ENCODE measurements at places on chromosomes 11 and 22.

- DNase-seq: no peak
These were observed 79.7 kb upstream of the HORMAD2 start for GRCh38 chr22:30000566-30000965.

DNA sequence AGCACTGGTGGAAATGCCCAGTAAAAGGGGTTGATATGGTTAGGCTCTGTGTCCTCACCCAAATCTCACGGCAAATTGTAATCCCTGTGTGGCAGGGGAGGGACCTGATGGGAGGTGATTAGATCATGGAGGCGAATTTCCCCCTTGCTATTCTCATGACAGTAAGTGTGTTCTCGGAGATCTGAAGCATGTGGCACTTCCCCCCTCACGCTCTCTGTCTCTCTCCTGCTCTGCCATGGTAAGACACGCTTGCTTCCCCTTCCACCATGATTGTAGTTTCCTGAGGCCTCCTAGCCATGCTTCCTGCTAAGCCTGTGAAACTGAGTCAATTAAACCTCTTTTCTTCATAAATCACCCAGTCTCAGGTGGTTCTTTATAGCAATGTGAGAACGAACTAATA is 37.4 kb downstream of the PACSIN2 start:
- no peak for DNase-seq

DNA sequence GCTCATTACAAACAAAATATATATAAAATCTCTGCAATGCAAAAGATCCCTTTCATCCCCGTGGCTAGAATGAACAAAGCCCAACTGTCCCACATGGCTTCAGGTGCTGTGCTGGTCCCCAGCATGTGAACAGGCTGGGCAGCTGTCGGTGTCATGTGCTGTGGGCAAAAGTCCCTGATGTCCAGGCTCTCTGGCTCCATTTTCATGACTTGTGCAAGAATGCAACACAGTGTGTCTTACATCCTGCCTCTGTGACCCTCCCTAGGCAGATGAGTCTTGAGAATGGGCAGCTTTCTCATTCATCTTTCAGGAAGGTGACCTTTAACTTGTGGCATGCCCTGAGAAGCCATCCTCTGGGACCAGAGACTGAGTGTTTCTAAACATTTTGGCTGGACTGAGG is 14.5 kb downstream of the GUCD1 start:
- no peak for DNase-seq

GRCh38 chr11:64132191-64132771 is 33.6 kb downstream of the MACROD1 start:
- no peak for DNase-seq

GRCh38 chr11:17012712-17013547 is 1.3 kb downstream of the PLEKHA7 start:
- DNase-seq: no peak

- no peak for DNase-seq
These were observed 118.3 kb upstream of the NAV2 start for GRCh38 chr11:19594326-19594725.

GRCh38 chr11:118791961-118792569 is 1.1 kb upstream of the DDX6 start:
- peak; percentile 41 for DNase-seq

DNA sequence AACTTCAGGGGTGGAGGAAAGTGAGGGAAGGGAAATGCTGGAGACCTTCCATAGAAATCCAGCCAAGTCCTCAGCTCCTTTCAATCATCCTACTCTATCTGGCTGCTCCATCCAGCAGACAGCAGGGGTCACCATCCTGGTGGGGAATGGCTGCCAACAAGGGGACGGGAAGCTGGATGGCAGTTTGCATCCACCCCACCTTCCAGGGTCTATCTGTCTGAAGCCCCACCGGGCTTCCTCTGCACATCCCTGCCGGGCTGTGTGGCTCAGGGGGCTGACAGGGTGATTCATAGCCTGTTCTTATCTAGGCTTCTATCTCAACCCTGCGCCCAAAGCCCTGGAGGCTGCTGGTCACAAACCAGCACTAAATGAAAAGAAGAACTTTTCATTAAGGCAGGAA is 1.1 kb downstream of the SYTL2 start:
- no peak for DNase-seq

- no peak for DNase-seq
These were observed 35.9 kb downstream of the KIAA0930 start for GRCh38 chr22:45204819-45205218.

DNA sequence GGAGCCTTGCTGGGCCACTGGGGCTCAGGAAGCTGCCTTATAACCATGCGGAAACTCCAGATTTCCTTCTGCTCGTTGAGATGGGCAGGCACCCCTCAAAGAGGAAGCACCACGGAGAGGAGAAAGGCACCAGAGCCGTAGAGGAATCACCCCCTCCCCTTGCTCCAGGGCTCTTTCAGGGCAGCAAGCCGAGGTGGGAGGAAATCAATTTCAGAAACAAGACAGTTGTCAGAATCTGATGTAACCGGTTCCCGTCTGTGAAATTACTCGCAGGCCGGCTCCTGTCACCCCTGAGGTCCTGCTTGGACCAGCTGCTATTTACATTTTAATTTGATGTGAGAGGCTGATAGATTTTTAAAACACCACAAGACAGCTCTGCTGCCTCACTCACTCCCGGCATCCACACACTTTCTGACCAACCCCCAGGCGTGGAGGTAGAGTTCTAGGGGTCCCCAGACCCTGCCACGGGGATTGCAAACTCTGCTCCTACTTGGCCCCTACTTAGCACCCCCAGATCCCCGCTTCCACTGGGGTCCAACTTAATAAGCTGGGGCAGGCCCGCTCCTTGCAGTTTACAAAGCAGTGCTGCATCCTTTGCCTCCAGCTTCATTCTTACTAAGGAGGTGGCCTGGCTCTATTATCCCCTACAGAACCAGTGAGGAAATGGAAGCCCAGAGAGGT is 162.5 kb downstream of the CEP164 start:
- no peak for DNase-seq

DNA sequence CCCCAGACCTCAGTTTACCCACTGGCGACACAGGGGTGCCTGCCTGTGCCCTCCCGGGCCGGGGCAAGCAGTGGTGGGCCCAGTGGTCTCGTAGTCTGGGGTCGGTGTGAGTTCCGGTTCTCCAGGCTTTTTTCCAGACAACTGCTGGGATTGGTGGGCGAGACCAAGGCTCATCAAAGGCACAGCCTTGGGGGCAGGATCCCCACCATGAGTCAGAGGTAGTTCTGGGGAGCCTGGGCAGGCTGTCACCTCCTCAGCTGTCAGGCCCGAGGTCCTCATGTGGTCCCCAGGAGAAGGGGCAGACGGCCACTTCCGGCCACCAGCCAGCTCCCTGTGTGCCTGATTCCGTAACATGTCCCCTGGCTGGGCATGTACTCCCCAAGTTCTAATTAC is 827 bp upstream of the MUC2 start:
- DNase-seq: no peak

GRCh38 chr11:46906609-46907041 is 11.7 kb downstream of the LRP4 start:
- DNase-seq: no peak

- no peak for DNase-seq
These were observed 913.4 kb upstream of the RAG2 start for GRCh38 chr11:37511425-37511933.

DNA sequence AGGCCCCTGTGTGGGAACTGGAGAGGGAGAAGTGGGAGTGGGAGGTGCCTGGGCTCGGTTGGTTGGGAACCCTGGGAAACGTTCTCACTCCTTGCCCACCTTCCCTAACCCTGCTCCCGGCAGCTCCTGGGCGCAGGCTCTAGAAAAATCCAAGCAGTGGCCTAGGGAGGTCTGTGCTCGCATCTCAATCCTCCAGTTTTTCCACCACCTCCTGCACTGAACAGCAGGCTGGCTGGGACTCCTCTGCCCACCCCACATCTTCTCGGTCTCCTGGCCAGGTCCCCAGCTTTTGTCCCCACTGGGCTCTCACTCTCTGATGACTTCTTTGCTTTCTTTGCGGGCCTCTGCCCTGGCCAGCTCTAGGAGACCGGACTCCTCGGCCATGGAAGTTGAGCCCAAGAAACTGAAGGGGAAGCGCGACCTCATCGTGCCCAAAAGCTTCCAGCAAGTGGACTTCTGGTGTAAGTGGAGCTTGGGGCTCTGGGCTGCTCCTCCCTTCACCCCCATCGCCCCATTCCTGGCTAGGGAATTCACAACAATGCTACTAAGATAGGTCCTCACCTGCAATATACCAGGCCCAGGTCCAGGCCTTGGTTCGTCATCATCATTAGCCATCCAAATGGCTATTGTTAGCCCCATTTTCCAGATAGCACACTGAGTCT is 35.6 kb downstream of the PRDM11 start:
- DNase-seq: no peak

DNA sequence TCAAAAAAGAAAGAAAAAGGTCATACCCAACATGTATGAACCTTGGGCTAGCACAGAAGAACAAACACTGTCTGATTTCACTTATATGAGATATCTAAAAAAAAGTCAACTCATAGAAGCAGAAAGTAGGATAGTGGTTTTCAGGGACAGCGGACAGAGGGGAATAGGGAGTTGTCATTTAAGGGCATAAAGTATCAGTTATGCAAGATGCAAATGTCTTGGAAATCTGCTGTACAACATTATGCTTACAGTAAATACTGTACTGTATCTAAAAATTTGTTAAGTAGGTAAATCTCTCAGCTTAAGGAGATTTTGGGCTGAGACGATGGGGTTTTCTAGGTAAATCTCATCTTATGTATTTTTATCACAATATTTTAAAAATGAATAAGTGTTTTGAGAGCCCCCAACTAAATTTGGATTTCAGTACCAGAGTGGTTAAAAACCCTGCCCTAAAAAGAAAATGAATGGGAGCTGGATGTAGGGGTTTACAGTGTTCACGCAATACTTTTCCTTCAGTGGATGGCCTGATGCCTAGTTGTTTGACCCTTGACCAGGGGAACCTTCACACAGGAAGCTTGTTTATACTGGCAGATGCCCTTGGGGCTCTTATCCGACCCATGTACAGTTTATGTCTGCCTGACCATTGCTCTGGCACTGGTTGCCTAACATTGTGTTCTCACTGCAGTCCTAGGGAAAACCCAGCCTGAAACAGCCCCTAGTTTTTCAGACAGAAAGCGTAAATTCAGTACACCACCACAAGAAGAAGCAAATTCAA is 34.8 kb downstream of the SLC22A9 start:
- no peak for DNase-seq

DNA sequence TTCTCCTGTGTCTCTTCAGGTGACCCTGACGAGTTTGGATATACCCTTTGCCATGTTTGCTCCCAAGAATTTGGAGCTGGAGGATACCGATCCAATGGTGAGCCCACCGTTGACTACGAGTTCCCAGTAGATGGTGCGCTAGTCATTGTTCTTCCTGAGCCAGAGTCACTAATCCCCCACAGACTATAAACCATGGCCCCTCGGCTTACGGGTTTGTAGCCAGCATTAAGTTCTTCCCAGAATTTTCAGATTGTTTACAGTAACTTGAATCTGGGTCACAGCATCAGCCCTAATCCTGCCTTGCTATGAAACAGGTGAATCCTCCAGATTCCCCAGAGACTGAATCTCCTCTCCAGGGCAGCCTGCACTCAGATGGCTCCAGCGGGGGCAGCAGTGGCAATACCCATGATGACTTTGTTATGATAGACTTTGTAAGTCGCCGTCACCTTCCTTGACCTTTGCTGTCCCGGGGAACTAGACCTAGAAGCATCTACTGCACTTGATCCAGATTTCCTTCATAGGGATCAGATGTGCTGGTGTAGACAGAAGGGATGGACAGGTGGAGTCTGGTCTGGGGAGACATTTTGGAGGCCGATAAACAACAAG is 31.8 kb downstream of the ARHGAP1 start:
- DNase-seq: no peak

- no peak for DNase-seq
These were observed 15.1 kb upstream of the EFCAB6 start for GRCh38 chr22:43827003-43827735.

GRCh38 chr11:27208846-27209245 is 154.2 kb downstream of the CCDC34 start:
- DNase-seq: no peak

DNA sequence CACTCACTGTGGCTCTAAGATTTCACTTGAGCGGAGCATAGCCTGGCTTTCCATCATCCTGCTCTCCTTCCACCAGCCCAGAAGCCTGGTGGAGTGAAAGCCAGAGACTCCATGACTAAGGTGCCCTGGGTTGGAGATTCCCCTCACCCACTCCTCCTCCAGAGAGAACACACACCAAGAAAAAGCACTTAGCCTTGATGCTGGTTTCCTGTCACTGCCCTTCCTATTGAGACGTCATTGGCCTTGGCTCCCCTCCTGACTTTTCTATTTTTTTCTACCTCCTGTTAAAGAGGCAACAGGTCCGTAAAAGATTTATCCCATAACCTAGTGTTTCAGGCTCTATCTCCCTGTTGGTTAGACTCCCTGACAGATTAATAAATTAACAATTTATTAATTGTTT is 38.5 kb upstream of the APLNR start:
- DNase-seq: no peak

DNA sequence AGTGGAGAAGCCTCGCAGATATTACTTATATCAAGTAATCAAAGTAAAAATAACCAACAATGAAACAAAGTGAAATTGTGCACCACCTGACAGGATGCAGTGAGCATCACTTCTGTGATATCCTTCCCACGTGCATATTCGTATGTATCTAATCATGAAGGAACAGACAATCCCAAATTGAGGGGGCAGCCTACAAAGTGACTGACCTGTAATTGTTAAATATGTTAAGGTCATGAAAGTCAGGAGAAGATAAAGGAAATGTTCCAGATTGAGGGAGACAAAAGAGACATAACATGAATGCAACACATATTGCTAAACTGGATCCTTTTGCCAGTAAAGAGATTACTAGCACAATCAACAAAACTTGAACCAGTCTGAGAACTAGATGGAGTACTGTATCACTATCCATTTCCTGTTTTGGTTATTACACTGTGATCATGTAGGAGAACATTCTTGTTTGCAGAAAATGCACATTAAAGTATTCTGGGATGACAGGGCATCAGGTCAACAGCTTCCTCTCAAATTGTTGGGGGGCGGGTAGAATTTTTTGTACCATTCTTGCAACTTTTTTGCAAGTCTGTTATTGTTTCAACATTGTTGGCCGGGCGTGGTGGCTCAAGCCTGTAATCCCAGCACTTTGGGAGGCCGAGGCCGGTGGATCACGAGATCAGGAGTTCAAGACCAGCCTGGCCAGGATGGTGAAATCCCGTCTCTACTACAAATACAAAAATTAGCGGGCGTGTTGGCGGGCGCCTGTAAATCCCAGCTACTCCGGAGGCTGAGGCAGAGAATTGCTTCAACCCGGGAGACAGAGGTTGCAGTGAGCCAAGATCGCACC is 2.0 kb downstream of the SBF2 start:
- DNase-seq: no peak

DNA sequence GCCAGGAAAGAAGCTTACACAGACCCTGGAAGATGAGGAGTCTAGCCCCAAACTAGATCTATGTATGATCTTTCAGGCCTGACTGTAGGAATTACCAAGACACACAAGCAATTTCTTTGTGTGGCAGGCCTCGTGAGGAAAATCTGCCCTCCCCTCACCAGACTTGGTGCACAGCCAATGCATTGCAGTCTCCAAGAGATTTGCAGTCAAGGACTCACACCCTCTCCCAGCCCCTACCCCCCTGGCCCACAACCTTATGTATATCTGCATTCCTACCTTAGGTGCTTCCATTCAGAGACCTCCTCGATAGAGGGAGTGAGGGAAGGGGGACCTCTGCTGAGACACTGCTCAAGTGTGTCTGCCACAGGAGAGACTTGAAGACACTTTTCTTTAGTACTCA is 9.8 kb downstream of the OR8B12 start:
- no peak for DNase-seq
